Bronchial epithelial cell (primary cell): ENCODE measurements at places on chromosomes 3 and 15. TPM values are rescaled to one million over a fixed set of nuclear protein-coding genes. Genes with fewer than 3 reads are reported as not detected.

- DNase-seq, result no peak
These were observed 27.6 kb downstream of the FGD5 start for GRCh38 chr3:14846226-14846880.

- no peak for DNase-seq
These were observed 277.0 kb upstream of the LRRC3B start for GRCh38 chr3:26345613-26346012.

- no peak for DNase-seq
These were observed 2.2 kb downstream of the IGF1R start for GRCh38 chr15:98650417-98651035.

GRCh38 chr3:12226031-12226430 lies 62.8 kb upstream of the PPARG start:
- no peak for DNase-seq

DNA sequence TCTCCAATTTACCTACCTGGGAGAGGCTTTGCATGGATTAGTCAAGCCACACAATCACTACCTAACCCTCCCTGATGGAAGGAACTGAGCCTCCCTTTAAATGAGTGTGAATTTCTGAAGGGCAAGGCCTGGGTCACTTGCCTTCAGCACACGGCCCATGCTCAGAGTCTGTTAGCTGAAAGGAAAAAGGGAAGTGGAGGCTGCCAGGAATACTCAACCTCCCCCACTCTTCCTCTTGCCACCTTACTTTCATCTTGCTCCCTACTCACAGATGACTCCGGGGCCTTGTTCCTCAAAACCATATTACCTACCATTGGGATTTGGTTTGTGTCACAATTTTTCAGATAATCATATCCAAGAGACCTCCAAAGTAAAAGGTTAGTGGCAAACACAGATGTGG lies 220.0 kb downstream of the ABHD5 start:
- no peak for DNase-seq

DNA sequence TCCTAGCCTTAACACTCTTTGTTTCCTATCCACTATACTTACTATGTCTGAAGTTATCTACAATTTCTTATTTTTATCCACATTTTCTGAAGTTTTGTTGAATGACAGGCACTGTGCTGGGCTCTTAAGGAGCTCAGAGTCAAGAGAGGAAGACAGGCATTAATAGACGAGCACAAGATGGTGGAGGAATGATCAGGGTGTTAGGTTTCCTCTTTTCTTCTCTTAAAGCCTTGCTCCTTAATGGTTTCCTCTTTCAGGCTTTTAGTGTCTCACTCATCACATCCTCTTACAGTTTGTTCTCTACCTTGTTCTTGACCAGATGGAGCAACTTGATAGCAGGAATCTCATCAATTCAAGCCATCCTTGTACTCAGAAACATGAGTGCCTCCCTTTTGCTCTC lies 52.9 kb upstream of the BCL6 start:
- DNase-seq, result no peak

- no peak for DNase-seq
These were observed 1.3 kb downstream of the SLC27A2 start for GRCh38 chr15:50183112-50183794.

GRCh38 chr3:132871956-132872355 lies 149.7 kb upstream of the NPHP3 start:
- DNase-seq, result no peak

DNA sequence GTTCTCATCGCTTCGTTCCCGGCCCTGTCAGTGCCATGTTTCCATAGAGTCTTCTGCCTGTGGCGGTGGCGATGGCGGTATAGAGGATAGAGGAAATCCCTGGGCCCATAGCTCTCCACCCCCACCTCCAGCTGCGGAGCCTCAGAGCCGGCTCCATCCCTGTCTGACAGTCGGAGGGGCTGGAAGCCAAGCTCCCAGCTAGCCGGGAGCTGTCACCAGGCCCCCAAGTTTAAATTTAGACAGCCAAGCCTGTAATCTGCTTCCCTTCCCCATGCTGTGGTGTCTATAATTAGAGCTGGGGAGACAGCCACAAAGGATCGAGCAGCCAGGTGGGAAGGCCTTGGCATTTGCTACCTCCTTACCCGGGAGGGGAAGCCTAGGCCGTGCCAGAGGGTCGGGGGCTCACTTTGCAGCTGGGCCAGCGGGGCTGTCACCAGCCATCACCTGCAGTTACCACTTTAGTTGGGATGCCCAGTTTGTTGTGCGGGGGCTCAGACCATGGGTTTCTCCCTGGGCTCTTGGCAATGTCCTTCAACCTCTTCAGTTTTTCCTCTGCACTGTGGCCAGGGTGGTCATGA lies 56.3 kb upstream of the SEC13 start:
- DNase-seq, result no peak

- no peak for DNase-seq
These were observed 8.1 kb downstream of the CISH start for GRCh38 chr3:50603261-50604109.

SLC51A gene
- 0.26 TPM in 1 of 2 replicates, not detected in the other for total RNA-seq

MYO5C gene
- 17.8 and 19.7 TPM in 2 replicates for total RNA-seq

EIF4G1 gene
- 244 and 339 TPM in 2 replicates for total RNA-seq

SLC28A2 gene
- not detected in 2 replicates for total RNA-seq

GOLGA6L22 gene
- total RNA-seq, result not detected in 2 replicates
